ENCODE measurements at places on chromosomes 1 and 21.

DNA sequence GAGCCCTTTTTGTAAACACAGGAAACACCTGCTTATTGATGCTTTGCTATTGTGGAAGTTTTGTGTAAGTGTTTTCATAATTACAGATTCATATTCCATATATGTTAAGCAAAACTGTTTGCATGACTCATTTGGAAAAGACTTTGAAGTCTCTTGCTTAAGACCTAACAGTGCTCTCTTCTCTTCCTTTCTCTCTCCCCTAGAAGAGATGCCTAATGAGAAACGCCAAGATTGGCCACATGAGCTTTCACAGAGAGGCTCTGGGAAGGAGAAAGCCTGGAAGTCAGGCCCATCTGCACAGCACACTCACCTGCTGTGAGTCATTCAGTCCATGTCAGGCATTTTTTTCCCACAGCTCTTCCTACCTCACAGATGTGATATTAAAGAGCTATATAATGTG lies 101.6 kb upstream of the PALMD start:
- no peak for DNase-seq

- DNase-seq, result no peak
Measured at GRCh38 chr1:7172804-7173203, 387.6 kb downstream of the CAMTA1 start.

- no peak for DNase-seq
Measured at GRCh38 chr1:218322762-218323161, 22.4 kb upstream of the TGFB2 start.

DNA sequence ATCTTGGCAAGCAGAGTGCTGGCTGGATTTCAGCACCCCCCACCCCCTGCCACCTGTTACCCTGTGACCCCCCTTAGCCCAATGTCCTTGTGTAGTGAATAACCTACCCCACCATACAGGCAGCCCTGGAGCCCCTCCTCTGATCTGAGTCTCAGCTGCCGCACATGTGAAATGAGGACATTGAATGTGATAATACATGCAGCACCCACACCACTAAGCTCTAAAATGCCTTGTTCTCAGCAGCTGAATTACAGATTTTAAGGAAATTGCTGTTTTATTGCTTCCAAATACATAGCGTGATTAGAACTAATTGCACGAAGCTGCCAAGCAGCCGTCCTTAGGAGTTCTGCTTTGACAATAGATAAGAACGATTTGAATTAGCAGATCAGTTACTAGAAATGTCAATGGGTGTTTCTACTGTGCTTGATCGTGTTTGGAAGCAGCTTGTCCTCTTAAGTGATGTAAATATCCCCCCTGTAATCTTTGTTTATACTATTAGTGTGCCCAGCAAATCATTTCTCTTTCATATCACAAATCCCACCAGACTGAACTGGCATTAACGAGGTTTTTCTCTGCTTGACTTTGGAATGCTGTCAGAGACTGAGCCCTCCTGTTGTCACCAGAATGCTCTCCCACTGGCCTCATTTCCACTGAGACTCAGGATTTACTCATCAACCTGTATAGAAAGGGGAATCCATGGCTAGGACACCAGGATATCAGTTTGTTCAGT lies 4.9 kb downstream of the SLAMF8 start:
- DNase-seq, result no peak

- no peak for DNase-seq
Measured at GRCh38 chr1:114764689-114765088, 6.9 kb upstream of the CSDE1 start.

- peak; percentile 12 for DNase-seq
Measured at GRCh38 chr1:52403566-52404115, 582 bp downstream of the ORC1 start.

GRCh38 chr1:221851336-221851735 lies 109.4 kb upstream of the DUSP10 start:
- no peak for DNase-seq

DNA sequence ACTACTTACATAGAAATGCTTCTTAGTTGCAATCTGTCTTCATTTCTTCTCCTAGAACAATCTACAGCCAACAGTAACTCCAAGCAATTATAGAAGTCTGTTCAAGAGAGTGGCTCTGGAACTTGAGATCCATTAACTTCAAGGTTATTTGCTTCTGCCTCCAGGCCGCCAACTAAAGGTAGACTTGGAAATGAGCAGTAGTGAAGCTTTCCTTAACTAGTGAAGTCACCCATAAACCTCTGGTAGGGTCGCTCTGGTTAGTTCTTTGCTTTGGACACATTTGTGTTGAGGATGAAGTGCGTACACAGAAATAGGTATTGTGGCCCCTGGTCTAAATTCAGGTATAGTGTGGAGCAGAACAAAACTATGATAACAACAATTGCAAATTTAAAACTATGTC lies 809.9 kb upstream of the RGS18 start:
- no peak for DNase-seq

- DNase-seq, result no peak
Measured at GRCh38 chr1:174744886-174745285, 254.9 kb upstream of the CACYBP start.

DNA sequence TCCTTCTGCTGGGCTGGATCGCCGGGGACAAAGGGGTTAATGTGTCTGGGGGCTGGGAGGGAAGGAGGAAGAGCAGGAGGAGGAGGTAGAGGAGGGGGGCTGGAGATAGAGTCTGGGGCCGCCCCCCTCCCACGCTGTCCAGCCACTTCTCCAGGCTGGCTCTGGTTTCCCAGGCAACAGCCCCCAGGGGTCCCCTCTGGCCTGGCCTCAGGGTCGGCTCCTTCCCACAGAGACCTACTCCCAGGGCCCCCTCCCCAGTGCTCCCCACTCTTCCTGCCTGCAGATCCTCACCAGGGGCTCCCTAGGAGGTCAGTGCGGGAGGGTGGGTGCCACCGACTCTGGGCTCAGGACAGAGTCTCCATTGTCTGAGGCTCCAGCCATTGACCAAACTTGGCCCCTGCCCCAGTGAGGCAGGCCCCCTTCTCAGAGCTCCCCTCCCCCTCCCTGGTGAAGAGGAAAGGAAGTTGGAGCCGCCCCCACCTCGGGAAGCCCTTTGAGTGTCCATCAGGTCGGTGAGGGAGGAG lies 34.1 kb downstream of the ARHGEF10L start:
- no peak for DNase-seq

- no peak for DNase-seq
Measured at GRCh38 chr1:187848321-187848720, 1019.6 kb downstream of the PLA2G4A start.

- DNase-seq, result no peak
Measured at GRCh38 chr1:54464031-54464476, 57.9 kb upstream of the SSBP3 start.

- DNase-seq, result no peak
Measured at GRCh38 chr1:26848941-26849774, 13.8 kb upstream of the SFN start.

Measured in activated CD8-positive, alpha-beta memory T cell treated with anti-CD3 and anti-CD28 coated beads for 1 hour (primary cell).